NCI-H1436 treated with DMSO at 0.1 percent for 48 hours (cell line): ENCODE measurements at places on chromosomes 7 and 10.
A peak's percentile ranks its signal among the peaks of the same experiment; 100 is the strongest.

- DNase-seq = no peak
Measured at GRCh38 chr7:2079332-2080059, 153.2 kb downstream of the MAD1L1 start.

- no peak for DNase-seq
Measured at GRCh38 chr10:126235091-126235978, 152.9 kb downstream of the ADAM12 start.

GRCh38 chr7:30411897-30412296 lies 66.7 kb downstream of the NOD1 start:
- DNase-seq = no peak

GRCh38 chr10:43315535-43316207 lies 48.8 kb upstream of the RASGEF1A start:
- no peak for DNase-seq

DNA sequence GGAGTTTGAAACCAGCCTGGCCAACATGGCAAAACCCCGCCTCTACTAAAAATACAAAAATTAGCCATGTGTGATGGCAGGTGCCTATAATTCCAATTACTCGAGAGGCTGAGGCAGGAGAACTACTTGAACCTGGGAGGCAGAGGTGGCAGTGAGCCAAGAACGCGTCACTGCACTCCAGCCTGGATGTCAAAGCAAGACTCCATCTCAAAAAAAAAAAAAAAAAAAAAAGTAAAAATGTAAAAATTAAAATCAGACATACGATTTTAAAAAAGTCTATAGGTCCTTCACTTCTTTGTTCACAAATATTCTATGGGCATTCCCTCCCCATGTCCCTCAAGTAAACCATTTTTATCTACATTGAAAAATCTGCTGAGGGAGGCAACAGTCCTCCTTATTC lies 34.9 kb upstream of the TLL2 start:
- DNase-seq = no peak

GRCh38 chr10:12482587-12482986 lies 133.2 kb downstream of the CAMK1D start:
- peak; percentile 3 for DNase-seq

DNA sequence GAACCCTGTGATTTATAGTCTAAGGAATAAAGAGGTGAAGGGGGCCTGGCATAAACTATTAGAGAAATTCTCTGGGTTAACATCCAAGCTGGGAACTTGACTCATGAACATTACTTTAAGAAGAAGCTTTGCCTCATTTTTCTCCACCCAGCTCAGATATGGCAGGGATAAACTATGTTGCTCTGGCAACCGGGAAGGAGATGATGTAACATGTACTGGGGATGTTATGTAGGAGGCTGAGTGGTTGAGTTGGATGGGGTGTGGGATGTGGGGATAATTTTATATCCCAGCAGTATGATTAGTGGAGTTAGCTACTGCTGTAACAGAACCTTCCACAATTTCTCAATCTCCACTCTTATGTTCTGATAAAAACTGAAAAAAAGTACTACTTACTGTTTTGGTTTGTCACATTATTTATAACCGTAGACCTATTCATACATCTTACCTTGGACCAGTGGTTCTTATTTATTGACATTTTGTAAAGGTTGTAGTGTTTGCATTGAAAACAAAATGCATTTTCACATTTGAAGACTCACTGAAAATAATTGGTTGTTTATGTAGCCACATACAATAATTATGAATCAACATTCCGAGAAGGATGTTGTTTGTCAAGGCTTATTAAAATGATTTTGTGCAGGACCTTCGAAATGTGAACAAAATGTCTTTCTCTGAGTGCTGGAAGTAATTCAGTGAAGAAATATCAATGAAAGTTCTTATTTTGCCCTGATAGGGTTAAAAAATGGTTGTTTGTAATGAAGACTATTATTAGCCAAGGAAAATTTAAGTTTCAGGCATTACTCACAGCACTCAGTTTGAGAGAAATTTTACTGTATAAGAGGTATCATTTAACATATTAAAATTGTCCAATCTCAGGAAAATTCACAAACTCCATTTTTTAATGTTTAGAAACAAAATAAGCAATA lies 1.3 kb downstream of the OR2F2 start:
- no peak for DNase-seq

DNA sequence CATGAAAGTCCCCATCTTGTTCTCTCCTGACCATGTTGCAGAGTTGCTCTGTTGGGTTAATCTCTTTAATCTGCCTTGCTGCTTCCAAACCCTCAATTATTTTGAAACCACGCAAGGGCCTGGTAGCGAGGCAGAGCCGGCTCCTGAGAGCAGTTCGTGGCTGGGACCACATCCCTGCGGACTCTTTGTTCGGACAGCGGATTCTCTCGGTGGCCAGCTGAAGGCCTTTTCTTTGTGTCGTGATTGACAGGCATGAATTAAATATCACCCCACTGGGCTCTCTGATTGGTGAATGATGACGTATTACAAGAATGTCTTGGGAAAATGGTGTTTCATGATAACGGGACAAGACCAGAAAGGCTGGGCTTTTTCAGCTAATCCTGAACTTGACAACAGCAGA lies 66.9 kb upstream of the ARHGAP21 start:
- no peak for DNase-seq

DNA sequence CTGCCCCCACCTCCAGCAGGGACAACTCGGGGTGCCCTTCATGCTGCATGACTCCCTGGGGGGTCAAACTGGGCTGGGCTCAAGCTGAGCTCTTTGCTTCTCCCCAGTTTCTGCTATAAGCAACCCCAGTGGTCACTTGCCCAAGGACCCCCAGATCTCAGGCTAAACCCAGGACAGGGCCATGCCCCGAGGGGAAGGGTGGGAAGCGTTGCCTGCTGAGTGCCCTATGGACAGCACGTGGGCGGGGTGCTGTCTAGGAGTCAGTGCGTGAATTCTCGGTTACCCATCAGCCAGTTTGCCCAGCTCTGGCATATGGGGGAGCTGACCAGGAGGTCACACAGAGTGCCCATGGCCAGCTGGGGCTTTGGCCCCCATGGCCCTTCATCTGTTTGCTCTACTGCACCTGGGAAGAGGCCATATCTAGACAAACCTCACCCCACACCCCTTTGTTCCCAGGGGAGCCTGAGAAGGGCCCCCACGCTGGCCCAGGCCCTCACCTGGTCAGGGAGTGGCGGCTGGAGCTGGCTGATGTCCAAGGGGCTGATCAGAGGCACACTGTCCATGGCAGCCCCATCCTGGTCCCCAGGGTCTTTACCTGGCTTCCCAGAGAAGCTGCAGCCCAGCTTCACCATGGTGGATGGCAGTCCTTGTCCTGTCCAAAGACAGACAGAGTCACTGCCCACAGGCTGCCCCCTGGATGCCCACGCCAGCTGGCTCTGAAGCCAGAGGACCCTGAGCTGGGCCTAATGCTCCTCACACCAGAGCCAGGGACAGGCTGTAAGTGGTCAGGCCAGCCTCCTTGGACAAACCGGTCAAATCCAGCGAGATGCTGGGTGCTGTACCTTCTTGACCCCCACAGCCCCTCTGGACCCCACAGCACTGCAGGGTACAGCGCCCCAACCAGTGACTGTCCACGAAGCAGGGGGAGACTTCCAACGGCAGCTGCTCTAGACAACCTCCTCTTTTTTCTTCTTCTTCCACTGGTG lies 8.0 kb downstream of the CALY start:
- no peak for DNase-seq

GRCh38 chr7:138125598-138126111 lies 49.4 kb downstream of the AKR1D1 start:
- no peak for DNase-seq

- no peak for DNase-seq
Measured at GRCh38 chr7:87960239-87960638, 26.2 kb downstream of the ADAM22 start.

DNA sequence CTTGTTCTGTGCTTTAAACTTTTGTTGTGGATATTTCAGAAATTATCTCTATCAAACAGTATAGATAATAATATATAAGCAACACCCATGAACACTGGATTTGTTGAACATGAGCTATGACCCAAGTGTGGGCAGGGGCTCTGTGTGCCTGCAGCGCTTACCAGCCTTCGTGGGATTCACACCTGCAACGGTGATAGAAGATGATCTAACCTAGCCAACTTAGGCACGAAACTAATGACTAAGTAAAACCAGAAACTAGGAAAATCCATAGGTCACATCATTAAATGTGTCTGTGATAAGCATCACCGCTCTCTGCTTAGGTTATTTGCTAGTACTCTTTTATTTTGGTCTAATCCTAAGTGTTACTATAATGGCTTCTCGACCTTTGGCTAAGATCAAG lies 18.0 kb downstream of the SPAG6 start:
- DNase-seq = no peak

- DNase-seq = no peak
Measured at GRCh38 chr10:109430043-109430760, 493.1 kb downstream of the XPNPEP1 start.

GRCh38 chr10:43939389-43939938 lies 290.8 kb upstream of the ZNF32 start:
- no peak for DNase-seq

DNA sequence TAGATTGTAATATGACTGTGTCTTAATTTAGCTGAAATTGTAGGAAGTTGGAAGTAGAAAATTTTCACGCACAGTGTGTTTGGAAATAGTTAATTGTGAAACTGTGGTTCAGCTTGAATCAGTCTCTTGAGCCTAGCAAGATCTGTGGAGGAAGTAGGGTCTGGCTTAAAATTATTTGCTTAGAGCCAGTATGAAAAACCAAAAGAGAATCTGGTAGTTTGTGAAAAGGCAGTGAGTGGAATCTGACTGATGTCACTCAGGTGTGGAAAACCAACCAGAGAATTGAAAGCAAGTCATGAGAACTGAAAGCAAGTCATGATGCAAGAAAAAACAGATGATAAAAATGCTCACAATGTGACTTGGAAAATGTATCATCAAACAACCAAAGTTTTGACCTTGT lies 11.5 kb downstream of the LIPJ start:
- DNase-seq = no peak

DNA sequence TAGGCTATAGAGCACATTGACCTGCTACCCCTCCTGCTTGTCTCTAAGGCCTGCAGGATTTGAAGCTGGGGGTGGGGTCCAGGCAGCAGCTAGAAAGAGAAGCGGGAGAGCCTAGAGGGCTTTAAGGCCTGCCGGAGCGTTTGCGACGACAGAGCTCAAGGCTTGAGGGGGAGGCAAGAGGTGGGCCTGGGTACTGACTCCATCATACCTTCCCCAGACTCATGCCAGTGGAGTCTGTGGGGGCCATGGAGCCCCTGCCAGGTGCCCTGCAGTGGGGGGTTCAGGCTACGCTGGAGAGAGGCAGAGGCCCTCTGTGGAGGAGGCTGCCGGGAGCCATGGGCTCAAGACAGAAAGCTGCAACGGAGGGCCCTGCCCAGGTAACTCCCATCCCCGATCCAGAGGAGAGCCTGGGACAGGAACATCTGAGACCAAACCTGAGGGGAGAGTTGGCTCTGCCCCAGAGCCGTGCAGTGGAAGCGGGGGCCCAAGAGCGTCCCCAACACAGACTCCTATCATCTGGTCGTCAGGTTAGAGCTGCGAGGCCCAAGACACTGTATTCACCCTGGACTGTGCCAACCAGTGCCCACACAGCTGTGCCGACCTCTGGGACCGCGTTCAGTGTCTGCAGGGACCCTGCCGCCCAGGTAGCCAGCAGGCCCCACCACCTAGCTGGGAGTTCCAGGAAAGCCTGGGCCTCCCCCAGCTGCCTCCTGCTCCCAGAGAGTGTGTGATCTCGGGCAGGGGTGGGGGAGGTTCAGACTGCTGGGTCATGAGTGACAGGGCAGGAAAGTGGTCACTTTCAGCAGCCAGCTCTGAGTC lies 13.2 kb upstream of the ZNF862 start:
- no peak for DNase-seq

GRCh38 chr7:140650367-140650766 lies 9.8 kb upstream of the DENND2A start:
- DNase-seq = no peak

DNA sequence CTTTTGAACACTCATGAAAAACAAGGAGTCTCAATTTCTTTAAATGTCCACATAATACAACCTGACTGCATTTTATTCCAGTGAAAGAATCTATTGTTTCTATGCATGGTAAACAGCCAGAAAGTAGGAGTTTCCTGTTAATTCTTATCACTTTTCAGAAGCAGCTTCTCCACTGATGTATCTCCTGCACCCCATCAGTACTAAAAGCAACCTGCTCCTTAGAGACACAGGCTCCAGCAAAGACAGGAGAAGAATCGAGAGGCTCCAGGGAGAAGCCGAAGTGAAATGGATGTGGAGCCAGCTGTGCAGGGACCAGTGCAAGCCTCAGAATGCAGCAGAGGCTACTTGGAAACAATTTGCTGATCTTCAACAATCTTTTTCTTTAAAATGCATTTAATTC lies 16.4 kb upstream of the C10orf120 start:
- no peak for DNase-seq

DNA sequence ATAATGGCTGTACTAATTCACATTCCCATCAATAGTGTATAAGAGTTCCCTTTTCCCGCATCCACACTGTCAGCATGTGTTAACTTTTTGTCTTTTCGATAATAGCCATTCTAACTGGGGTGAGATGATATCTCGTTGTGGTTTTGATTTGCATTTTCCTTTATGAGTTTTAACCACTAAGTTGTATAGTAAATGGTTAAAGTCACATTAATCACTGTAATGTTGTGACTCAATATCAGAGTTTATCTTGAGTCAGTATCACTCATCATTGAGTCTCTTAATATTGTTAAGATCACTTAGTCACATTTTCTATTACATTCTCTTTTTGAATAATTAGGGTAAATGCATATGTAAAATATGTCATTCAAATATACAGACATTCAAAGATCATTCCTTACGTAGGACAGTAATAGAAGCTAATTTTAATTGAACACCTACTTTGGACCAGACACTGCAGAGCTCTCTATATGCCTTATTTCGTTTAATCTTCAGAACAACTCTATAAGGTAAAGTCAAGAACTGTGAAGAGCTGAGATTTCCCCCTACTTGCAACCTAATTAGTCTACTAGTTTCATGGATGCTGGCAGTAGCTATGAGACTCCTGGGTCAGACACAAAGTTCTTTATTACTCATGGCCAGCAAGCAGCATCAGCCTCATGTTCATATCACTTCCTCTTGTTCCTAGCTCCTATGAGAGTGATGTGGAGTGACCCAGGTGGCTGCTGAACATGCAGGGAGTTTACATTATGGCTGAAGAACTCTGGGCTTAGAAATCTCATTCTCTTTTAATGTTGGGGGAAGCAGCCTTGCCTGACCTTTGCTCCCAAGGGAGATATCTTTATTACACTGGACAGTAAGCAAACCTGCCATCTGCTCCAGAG lies 30.5 kb downstream of the CREB5 start:
- DNase-seq = no peak

DNA sequence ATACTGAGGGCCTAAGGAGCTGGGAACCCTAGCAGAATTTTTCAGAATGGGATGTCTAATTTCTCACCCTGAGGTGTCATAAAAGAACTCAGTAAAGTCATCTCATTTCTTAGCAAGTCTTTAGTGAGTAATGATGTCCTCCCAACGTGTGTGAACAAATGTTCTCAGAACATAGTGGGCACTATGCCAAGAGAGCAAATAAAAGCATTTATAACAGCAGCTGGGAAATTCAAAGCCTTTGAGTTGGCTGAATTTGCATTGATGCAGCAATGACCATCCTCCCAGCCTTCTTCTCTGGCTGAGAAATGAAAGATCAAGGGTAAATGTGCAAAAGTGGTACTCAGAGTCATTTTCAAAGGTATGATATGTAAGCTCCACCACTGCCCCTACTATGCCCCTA lies 109.4 kb downstream of the FAM107B start:
- DNase-seq = no peak
